ENCODE measurements at places on chromosomes 7 and 10.

DNA sequence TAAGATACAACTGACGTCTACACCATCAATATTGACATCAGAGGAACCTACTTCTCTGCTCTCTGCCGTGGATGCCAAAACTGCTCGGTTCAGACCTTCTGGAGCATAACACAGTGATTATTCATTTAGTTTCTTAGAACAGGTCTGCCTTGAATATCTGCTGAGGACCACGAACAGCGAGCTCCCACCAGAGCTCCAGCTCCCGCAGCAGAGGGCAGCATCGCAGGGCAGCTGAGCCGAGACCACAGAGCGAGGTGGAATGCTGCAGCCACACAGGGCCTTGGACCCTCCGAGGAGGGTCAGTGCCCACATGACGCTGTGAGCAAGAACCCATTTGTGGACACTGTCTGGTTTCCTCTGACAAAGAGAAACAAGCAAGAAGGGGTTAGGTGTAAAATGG, 6.8 kb downstream of the VIPR2 start:
- no peak for DNase-seq

GRCh38 chr7:43590862-43591557, 8.1 kb downstream of the STK17A start:
- DNase-seq, result no peak

GRCh38 chr10:78042058-78042751, 8.5 kb downstream of the RPS24 start:
- DNase-seq, result no peak

DNA sequence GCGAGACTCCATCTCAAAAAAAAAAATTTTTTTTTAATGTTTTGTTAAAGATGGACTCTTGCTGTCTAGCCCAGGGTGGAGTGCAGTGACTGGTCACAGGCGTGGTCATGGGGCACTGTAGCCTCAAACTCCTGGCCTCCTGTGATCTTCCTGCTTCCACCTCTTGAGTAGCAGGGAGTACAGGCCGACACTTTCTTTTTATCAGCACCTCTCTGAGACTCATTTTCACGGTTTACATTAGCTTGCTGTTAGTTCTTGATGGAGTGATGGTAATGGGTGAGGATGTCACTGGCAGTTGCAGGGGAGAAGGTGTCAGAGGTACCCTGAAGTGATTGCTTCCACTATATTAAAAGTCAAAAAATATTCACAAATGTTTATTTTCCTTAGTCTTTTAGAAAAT, 95.3 kb upstream of the MTPN start:
- DNase-seq, result no peak

- no peak for DNase-seq
Observed at GRCh38 chr10:13347043-13347499, 1.0 kb downstream of the SEPHS1 start.

GRCh38 chr10:66144016-66144415, 781.8 kb upstream of the LRRTM3 start:
- no peak for DNase-seq

- no peak for DNase-seq
Observed at GRCh38 chr7:79009647-79010046, 443.8 kb downstream of the MAGI2 start.

DNA sequence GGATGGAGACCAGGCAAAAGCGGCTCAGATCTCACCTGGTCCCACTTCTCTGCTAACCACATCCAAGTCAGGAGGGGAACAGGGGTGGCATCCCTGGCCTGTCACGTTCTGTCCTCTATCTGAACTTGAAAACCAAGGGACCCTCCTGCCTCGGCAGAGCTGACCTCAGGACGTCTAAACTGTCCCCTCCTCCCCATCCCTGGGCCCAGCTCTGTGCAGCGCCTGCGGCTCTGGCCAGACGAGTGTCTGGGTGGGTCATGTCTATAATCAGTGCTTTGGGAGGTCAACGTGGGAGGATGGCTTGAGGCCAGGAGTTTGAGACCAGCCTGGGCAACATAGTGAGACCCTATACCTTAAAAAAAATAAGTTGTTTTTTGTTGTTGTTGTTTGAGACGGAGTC, 70.0 kb upstream of the ZNF479 start:
- no peak for DNase-seq

- no peak for DNase-seq
Observed at GRCh38 chr10:61964059-61964709, 62.7 kb downstream of the ARID5B start.

DNA sequence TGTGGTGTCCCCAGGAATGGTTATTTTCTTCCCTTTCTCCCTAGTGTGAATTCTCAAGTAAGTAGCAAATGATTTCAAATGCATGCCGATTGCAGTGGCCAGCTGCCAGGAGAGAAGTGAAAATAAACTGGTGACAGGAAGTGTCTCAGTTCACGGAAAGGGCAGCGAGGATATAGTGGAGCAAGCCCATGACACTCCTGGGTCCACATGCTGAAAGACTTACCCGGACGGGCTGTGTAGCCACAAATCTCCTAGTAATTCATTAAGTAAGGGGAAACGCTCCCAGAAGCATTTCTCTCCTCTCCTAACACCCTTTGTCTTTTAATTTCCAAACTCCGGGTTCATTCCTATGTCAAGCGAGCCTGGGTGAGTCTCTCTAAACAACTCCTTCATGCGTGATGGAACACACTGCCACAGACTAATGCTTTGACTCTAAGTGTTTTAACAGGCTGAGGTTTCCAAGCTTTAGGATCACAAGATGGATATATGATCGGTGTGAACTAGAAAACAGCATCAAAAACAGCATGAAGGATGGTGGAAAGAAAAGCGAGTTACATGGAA, 125.6 kb downstream of the CYP26A1 start:
- no peak for DNase-seq

GRCh38 chr7:151038951-151039849, 9.1 kb upstream of the ASIC3 start:
- peak; percentile 91 for DNase-seq

DNA sequence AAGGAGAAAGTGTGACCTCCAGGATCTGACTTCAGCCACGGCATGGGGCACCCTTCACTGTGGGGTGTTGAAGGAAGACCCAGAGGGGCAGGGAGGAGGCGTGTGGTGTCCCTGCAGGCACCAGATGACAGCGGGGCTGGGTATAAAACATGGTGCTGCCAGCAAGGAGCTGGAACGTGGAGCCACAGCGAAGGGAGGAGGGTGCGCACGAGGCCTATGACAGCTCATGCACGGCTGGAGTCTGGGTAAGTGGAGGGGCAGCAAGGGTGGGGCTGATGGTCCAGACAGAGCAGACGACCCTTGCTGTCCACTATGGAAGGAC, 27.8 kb upstream of the FOXL3 start:
- DNase-seq, result no peak

GRCh38 chr7:158751751-158752150, 47.1 kb upstream of the NCAPG2 start:
- peak; percentile 5 for DNase-seq

GRCh38 chr10:42972946-42973345, 103.9 kb upstream of the RET start:
- no peak for DNase-seq

DNA sequence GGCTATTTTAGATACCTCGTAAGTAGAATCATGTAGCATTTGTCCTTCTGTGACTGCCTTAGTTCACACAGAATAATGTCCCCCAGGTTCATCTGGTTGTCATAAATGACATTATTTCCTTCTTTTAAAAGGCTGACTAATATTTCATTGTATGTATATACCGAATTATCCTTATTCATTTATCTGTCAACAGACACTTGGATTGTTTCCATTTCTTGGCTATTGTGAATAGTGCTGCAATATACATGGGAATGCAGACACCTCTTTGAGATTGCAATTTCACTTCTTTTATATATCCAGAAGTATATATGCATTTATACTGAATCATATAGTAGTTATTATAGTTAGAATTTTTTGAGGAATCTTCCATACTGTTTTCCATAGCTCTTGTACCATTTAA, 24.1 kb upstream of the HYAL4 start:
- DNase-seq, result no peak

DNA sequence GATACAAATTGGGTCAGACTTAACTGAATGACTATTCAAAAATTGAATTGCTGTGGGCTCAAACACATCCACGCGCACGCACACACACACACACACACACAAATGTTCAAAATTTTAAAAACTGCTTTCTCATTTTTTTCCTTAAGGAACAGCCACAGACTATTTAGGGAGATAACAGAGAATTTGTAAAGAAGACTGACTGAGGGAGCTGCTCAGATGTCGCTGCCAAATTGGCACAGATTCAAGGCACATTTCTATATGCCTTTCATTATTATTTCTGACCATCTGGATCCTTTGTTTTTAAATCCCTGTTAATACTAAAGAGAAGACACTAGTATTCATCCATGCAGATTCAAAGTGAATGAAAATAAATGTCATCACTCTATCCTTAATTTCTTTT, 154.8 kb downstream of the DGKB start:
- no peak for DNase-seq

- DNase-seq, result peak; percentile 62
Observed at GRCh38 chr7:129951226-129952085, 1.3 kb downstream of the UBE2H start.

- peak; percentile 8 for DNase-seq
Observed at GRCh38 chr10:13271552-13272163, 28.2 kb downstream of the PHYH start.

GRCh38 chr7:90488220-90488619, 18.8 kb downstream of the PTTG1IP2 start:
- DNase-seq, result no peak

DNA sequence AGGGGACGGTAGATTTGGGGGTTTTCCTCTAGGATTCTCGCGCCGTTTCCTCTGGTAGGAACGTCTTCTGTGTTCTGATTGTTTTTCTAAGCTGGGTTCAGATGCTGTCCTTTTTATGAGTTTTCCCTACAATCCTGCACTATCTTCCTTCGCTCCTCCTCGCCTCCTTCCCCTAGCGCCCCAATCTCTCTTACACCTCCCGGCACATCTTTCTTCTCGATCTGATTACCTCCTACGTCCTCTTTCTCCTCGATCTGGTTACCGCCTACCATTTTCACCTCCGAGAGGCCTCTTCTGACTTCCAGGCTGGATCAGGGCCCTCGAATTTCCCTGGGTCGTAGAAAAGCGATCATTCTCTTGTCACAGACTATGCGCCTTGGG, 413 bp downstream of the BUD31 start:
- no peak for DNase-seq

- no peak for DNase-seq
Observed at GRCh38 chr7:6376820-6377219, 70.9 kb downstream of the DAGLB start.

- no peak for DNase-seq
Observed at GRCh38 chr7:3000566-3000965, 43.1 kb downstream of the CARD11 start.

GRCh38 chr10:103691723-103692435, 163.5 kb downstream of the SH3PXD2A start:
- no peak for DNase-seq

DNA sequence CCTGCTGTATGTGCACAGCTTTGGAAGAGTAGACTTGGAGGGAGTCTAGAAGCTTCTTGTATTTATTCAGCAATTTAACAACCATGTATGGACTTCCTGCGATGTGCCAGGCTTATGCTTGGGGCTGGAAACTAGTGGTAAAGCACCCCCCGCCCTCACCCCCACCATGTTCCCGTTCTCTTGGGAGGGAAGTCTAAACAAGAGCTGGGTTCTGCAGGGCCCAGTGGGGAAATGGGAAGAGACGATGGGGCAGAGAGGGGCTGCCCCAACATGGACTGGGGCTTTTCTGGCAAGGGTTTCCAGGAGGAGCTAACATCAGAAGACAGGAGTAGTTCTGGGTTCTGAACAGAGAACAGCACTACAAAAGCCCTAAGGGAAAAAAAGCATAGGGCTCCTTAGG, 8.0 kb downstream of the RASSF4 start:
- no peak for DNase-seq

DNA sequence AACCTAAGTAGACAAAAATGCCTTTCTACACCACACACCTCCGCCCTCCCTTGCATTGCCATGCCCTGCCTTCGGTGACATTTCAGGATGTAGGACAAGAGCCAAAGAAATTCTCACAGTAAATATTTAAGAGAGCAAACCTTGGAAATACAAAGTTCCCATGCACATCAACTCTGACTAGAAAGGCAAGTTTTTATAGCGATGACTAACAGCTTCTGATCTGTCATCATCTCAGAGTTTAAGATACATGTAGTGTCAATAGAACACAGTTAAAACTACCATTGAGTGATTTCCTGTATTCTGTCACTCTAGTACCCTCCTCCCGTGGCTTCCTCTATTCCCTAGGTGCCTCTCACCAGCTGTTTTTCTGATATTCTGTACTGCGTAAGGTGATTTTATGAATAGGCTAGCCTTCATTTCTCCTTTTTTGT, 20.7 kb downstream of the SLC16A9 start:
- no peak for DNase-seq

GRCh38 chr7:27173511-27173955, 587 bp downstream of the HOXA10 start:
- no peak for DNase-seq

DNA sequence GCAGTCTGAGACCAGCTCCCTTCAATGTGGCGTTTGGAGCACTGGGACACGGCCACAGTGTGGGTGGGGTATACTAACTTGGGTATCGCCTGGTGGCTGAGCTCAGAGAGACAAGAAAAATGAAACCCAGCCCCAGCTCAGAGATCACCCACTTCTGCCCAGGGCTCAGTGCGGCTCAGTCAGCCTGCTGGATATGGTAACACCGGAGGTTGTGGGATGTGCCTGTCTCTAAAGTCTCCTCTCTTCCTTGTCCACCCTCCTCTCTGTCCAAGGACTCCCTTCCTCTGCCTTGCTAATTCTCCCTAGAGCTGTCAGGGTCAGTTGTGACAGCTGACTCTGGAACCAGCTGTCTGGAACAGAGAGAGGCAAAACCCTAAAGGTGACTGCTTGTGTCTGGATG, 149.1 kb downstream of the PTPN20 start:
- DNase-seq, result no peak

DNA sequence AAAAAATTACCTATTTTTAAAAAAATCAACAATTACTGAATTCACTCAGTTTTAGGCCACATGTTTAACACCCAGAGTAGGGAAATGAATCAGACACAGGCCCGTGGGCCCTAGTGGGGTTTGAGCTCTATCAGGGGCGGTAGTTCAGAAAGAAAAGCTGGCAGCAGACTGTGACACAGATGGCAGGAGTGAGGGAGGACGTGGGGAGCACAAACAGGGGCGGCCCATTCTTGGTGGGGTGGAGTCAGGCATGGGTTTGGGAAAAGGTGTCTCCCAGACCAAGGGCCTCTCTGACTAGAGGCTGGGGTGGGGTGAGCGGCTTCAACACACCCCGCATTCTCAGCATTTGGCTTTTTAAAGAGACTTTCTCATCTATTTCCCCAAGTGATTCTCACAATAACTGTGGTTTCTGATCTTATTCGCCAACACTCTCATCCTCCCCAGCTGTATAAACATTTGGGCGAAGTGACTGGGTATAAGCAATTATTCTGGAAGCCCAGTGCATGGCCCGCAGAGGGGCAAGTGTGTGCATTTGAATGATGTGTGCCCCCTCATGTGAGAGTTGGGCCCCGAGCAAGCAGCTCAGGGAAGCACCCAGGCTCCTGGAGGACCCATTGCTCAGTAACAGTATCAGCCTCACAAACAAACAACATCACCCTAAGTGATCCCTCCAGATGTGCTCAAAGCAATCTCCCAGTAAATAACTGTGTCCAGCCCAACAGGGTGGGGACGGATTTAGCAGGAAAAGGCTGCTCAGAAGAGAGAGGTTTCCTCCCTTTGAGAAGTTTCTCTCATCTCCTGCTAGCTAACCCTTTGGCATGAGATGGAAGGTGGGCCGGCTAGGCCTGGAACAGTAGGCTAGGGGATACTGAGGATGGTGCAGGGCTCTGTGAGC, 437.6 kb upstream of the ZMIZ1 start:
- DNase-seq, result no peak

- no peak for DNase-seq
Observed at GRCh38 chr10:118924493-118924892, 105.0 kb upstream of the NANOS1 start.
